Esophagus mucosa (tissue), 1 donor: ENCODE measurements at places on chromosomes 3 and 15. TPM values are rescaled to one million over a fixed set of nuclear protein-coding genes. Genes with fewer than 3 reads are reported as not detected.

DNA sequence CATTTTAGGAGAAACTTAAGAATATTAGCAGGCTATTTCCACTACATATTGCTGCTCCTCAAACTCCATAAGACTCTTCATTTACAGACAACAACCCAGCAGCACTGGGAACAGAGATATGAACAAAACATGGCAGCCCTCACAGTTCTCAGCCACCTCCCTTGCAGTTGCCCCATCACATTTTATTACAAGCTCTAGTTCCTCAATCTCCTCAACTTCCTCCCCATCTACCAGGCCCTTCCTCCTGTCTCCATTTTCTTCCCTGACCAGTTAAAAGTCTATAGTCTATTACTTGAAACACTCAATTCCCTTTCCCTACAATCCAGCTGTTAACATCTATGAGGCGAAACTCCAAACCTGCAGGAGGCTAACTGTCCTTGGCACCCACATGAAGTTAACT lies 412.5 kb downstream of the TBC1D5 start:
- ATAC-seq: no peak

- no peak for ATAC-seq
Measured at GRCh38 chr3:123152687-123153086, 49.1 kb upstream of the SEC22A start.

The MKRN2OS gene
- 6.3 TPM for total RNA-seq

GRCh38 chr15:39320886-39321285 lies 260.0 kb upstream of the THBS1 start:
- no peak for ATAC-seq
